Right ventricle myocardium inferior (tissue), 1 donor: ENCODE measurements at places on chromosomes 11 and 22. TPM values are rescaled to one million over a fixed set of nuclear protein-coding genes. Genes with fewer than 3 reads are reported as not detected.

DNA sequence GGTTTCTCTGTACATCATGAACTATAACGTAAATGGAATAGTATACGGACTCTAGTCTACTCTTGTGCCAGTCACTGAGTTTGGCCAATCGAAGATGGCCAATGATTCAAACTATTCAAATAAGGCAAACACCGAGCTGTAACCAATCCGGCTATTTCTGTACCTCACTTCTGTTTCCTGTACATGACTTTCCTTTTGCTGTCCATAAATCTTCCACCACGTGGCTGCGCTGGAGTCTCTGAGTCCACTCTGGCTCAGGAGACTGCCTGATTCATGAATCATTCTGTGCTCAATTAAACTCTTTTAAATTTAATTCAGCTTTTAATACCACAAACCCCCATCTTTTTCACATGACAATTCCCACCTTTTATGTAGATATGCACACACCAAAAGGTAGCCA lies 1.5 kb upstream of the JAML start:
- no peak for DNase-seq

DNA sequence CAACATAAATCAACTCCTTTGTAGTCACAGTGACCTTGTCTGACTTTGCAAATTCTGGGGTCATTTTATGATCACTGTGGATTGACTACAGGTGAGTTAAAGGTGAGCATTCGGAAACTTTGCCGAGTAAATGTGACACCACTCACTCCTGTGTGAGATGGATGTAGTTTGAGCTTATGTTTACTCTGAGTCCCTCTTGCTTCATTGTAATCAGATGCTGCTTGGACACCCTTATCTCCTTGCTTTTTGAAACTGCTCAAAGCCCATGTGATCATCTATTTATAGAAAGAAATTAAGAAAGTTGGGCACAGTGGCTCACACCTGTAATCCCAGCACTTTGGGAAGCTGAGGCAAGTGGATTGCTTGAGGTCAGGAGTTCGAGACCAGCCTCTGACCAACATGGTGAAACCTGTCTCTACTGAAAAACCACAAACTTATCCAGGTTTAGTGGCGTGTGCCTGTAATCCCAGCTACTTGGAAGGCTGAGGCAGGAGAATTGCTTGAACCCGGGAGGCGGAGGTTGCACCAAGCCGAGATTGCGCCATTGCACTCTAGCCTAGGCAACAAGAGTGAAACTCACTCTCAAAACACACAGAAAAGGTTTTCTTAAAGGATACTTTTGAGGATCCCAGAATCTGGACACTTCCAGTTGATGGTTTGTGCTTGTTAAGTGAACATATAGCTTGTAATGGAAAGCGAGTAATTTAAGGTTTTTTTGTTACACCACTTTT lies 7.2 kb downstream of the FAM118A start:
- DNase-seq = peak; percentile 51

- DNase-seq = no peak
Measured at GRCh38 chr11:114077482-114078305, 18.2 kb downstream of the ZBTB16 start.

GRCh38 chr22:49971232-49972162 lies 10.9 kb downstream of the PIM3 start:
- peak; percentile 93 for DNase-seq

- DNase-seq = no peak
Measured at GRCh38 chr11:59285716-59286260, 72.9 kb upstream of the OR5AN1 start.

- no peak for DNase-seq
Measured at GRCh38 chr11:94504689-94505293, 7.5 kb upstream of the C11orf97 start.

DNA sequence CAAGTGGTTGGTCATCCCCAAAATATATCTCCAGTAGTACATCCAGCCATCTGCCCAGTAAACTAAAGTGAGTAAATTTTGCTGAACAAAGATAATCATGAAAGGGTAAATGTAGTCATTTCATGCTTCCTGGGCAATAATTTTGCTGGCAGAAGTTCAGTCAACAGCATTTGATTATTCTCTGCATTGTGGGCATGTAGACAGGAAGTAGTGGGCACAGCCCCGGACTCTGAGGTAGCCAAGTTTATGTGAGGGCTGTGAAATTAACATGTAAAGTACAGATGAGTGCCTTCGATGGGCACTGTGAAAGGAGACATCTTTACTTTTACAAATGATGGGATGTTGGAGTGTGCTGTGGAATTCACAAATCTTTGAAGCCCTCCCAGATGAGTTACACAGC lies 312.2 kb upstream of the MTNR1B start:
- no peak for DNase-seq

GRCh38 chr11:79028225-79028624 lies 412.6 kb downstream of the TENM4 start:
- no peak for DNase-seq

GRCh38 chr11:120562806-120563425 lies 51.4 kb downstream of the GRIK4 start:
- DNase-seq = no peak

GRCh38 chr22:49810363-49811019 lies 17.2 kb downstream of the BRD1 start:
- DNase-seq = no peak

DNA sequence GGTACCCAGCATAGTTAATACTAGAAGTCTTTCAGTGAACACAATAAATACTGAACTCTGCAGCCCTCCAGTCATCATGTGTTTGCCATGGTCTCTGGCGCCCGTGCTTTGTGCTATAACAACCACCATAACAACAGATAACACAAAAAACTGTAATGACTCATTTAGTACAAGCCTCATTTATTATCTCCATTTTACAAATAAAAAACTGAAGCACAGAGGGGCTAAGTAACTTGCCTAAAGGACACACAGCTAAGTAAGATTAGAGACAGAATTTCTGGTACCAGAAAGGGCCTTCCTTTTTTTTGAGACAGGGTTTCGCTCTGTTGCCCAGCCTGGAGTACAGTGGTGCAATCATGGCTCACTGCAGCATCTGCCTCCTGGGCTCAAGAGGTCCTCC lies 19.5 kb downstream of the RBFOX2 start:
- DNase-seq = no peak

GRCh38 chr11:64052436-64052835 lies 16.7 kb downstream of the FLRT1 start:
- no peak for DNase-seq

DNA sequence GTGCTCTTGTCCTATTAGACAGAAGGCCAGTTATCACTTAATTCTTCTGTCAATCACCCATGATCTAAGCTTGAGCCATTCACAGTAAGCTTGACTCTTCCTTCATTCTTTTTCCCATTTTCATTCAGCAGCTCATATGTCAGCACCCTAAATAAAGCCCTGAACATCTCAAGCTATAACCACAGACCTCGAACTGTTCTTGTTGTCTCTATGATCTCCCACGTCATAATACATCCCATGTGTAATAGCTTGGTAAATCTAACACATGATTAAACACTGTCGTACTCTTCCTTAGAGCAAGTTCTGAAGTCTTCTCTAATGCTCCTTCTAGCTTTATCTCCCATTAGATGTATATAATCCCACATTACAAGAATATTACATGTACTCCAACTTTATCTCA lies 14.4 kb downstream of the MUC15 start:
- DNase-seq = no peak

- DNase-seq = no peak
Measured at GRCh38 chr22:36765943-36766450, 9.9 kb downstream of the IFT27 start.

- no peak for DNase-seq
Measured at GRCh38 chr11:124194293-124195188, 11.4 kb downstream of the OR10D3 start.

- DNase-seq = no peak
Measured at GRCh38 chr11:35784699-35785098, 122.1 kb downstream of the TRIM44 start.

- DNase-seq = no peak
Measured at GRCh38 chr11:67029146-67029545, 6.2 kb downstream of the SYT12 start.

DNA sequence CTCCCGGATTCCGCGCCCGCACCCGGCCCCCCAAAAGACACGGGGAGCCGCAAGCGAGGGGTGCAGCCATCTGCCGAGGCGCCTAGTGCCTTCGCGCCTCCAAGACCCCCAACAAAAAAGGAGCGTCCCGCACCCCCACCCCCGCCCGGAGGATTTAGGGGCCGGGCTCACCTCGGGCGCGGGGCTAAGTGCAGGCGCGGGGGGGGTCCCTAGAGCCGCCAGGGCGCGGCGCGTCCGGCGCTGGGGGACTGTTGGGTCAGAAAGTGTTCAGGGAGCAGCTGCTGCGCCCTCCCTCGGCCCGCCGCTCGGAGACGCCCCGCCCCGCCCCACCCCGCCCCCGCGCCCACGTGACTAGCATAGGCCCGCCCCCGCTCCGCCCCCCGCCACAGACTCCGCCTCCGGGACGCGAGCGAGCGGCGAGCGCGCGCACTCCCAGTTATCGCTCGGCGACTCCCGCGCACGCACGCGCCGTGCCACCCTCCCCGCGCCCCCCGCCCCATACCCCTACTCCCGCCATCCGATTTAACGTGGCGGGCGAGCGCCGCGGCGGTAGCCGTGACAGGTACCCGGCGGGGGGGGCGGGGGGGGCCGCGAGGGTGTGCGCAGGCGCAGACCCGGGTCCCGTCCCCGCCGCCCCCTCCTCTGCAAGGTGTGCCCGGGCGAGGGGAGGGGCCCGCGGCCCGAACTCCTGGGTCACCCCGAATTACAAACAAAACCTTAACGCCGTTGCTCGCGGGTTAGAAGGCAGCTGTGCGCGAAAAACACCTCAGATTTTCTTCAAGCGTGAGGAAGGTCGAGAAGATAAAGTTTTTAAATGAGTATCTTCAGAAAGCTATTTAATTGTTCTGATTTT lies 56.2 kb downstream of the KCNJ4 start:
- peak; percentile 93 for DNase-seq

GRCh38 chr11:101817581-101817980 lies 97.2 kb upstream of the CEP126 start:
- no peak for DNase-seq

DNA sequence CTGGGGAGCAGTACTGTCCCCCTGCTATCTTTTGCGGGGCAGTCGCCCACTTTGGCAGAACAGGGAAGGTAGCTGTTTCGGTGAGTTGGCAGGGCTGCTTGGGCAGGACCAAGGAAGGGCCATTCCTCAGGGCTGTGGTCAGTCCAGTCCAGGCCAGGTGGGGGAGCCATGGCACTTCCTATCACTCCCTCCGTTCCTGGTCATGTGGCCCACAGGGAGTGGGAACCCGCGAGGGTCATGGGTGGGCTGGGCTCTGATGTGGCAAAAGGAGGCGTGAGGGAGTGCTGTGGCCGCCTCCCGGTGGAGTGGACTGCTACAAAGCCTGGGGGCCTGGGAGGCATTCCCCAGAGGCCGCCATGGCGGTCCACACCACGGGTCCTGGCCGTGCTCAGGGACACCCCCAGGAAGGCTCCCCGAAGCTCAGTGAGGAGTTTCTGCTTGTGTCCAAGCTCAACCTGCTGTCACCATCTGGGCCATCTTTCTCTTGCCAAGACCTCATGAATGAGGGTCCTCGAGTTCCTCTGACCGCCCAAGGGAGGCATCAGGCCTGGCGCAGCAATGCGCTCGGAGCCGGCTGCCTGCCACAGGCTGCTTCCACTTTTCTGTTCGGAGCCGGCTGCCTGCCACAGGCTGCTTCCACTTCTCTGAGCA lies 11.9 kb downstream of the CHID1 start:
- DNase-seq = no peak

DNA sequence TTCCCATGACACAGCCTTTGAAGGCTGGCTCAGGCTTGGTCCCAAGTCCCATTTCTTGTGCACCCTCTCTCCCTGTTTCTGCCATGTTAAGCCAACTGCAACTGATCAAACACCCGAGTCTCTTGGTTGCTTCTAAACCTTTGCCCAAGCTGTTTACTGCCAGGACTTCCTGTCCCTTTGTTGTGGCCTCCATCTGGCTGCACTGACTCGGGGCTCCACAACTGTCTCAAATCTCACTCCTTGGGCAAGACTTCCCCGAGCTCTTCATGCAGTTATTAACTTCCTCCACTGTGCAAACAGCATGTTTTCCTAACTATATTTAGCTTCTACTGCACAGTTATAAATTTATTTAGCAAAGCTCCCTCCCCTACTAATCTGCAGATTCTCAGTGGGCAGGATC lies 4.3 kb downstream of the VPREB1 start:
- no peak for DNase-seq

GRCh38 chr22:42734406-42734805 lies 13.7 kb upstream of the A4GALT start:
- DNase-seq = no peak

DNA sequence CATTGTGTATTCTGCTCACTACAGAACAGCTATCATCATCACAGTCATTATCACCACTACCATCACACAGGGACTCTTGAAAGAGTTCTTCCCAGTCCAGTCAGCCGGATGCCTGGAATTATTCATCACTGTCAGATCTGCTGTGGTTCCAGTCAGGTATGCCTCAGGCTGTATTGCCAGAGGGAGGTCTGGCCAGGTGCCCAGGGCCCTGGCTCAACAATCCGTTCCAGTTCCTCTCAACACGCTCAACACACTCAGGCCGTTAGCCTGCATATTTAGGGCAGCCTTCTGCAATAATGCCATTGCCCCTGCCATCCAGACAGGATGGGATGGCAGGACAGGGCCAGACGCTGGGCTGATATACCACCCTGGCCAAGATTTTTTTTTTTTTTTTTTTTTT lies 28.6 kb upstream of the RASL10A start:
- DNase-seq = peak; percentile 80

DNA sequence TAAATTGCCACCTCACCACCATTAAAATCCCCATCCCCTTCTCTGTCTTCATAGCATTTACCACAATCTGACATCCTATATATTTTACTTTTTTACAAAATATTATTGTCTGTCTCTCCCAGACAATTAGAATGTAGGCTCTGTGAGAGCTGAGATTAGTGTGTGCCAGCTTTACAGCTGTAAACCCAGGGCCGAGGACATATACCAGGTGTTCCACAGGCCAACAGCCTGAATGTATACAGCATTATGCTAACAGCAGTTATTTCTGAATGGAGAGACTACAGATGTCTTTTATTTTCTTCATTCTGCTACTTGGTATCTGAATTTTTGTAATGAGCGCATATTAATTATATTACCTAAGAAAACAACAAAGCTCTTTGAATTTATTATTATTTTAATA lies 36.7 kb downstream of the FZD4 start:
- DNase-seq = no peak

Gene OR52I1
- total RNA-seq = not detected

Gene CBLIF
- not detected for total RNA-seq

Gene DCHS1
- 10.7 TPM for total RNA-seq

Gene CXCR5
- total RNA-seq = not detected

Gene OR4D6
- total RNA-seq = not detected

Gene MOGAT2
- 0.22 TPM for total RNA-seq

Gene TRIM51
- not detected for total RNA-seq

Gene SLC15A3
- 20.8 TPM for total RNA-seq

Gene DEFB131B
- not detected for total RNA-seq

Gene ARHGAP42
- 4.5 TPM for total RNA-seq

Gene OR6T1
- total RNA-seq = not detected
